ENCODE measurements at places on chromosomes 12 and 14.
A peak's percentile ranks its signal among the peaks of the same experiment; 100 is the strongest.

- DNase-seq, result no peak
Observed at GRCh38 chr14:50263321-50263720, 31.9 kb upstream of the SOS2 start.

DNA sequence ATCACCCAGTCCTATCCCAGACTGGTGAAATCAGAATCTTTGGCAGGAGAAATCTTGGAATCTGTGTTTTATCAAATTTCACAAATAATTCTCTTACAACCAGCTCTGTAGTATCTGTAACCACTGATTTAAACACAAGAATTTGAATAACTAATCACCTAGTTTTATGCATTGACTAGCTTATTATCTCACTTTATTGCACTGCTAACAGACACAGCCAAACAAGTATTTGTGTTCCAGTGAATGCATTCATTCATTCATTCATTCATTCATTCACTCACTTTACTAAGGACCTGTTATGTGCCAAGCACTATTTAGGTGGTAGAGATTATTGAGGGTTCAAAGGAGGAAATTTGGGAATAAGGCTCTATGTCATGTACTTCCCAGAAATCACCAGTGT, 16.2 kb downstream of the LRRC74A start:
- no peak for DNase-seq

- no peak for DNase-seq
Observed at GRCh38 chr12:101838628-101839323, 8.0 kb upstream of the GNPTAB start.

- DNase-seq, result no peak
Observed at GRCh38 chr14:100188392-100189030, 29.1 kb upstream of the DEGS2 start.

- DNase-seq, result peak; percentile 21
Observed at GRCh38 chr14:32078858-32079216, 1.7 kb downstream of the ARHGAP5 start.

GRCh38 chr14:65134651-65135579, 32.6 kb upstream of the MAX start:
- no peak for DNase-seq

- DNase-seq, result no peak
Observed at GRCh38 chr12:67638694-67639093, 9.9 kb upstream of the DYRK2 start.

GRCh38 chr14:103259801-103260628, 74.0 kb upstream of the EIF5 start:
- DNase-seq, result no peak

DNA sequence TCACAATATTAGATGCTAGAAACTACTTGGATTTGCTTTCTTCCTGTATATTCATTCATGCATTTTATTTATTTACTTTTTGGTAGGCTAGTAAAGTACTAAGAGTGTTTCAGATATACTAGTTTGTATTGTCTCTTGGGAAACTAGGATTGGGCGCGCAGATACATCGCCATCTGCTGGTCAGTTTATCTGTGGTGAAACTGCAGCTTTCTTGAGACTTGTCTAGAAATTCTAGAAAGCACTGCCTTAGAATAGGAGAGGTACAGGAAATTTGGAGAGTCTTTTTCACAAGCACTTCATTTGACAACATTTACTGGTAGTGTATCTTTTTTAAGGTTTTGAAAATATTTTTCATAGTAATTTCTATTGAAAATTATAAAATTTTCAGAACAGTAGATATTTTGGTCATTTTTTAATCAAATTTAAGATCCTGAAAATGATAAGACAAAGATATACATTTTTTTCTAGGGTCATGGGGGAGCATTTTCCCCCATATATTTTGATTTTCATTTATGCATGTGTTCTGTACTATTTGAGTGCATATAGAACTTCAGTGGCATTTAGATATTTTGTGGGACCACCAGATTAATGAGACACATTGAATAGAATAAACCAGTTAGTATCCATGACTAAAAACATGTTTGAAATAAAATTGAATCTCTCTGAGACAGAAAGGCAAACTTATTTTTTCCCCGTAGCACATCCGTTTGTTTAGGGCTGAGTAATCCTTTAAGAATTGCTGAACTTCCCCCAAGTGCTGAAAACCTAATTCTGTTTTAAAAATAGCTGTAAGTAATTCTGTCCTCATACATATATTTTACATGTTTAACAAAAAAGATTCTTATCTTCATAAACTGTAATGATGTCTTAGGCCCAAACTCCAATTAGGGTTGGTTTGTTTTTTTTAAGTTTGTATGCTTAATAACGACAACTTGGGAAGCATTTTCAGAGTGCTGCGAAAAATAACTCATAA, 44.5 kb downstream of the SLC38A6 start:
- peak; percentile 18 for DNase-seq

DNA sequence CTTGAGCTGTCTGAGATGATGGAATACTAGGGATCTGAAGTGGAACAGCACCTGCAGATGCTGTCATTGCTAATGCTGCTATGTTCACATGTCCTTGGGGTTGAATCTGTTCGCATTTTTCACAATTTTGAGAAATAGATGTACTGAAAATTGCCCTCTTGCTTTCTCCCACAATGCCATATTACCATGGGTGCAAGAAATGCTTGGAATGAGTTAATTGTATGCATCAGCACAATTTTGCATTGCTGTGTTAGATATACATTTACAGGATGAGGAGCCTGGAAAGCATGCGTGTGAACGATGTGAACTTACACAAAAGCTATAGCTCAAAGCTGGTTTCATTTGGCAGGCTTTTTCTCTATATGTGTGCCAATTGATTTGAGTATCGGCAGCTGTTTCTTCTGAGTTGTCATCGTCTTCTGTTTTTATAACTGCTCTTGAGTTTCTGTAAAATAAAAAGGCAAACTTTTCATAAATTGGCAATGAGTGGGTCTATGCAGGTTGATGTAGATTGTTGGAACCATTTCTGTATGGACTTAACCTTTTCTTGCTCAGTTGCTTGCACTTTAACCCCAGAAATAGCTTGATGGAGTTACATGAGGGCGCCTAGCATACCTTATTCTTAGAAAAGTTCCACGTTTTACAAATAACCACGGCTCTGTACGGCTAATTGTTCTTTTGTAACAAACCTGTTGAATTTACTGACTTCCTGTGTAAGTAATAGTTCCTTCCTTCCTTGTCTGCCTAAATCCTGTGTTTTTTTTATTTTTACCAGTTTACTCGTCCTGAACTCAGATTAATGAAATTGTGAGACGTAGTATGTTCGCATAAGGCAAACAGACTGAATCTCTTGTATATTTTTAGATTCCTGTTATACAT, 105.9 kb downstream of the FGD4 start:
- DNase-seq, result no peak

GRCh38 chr14:24892497-24893051, 157.4 kb downstream of the STXBP6 start:
- no peak for DNase-seq

- no peak for DNase-seq
Observed at GRCh38 chr14:61528591-61529021, 166.7 kb upstream of the HIF1A start.

DNA sequence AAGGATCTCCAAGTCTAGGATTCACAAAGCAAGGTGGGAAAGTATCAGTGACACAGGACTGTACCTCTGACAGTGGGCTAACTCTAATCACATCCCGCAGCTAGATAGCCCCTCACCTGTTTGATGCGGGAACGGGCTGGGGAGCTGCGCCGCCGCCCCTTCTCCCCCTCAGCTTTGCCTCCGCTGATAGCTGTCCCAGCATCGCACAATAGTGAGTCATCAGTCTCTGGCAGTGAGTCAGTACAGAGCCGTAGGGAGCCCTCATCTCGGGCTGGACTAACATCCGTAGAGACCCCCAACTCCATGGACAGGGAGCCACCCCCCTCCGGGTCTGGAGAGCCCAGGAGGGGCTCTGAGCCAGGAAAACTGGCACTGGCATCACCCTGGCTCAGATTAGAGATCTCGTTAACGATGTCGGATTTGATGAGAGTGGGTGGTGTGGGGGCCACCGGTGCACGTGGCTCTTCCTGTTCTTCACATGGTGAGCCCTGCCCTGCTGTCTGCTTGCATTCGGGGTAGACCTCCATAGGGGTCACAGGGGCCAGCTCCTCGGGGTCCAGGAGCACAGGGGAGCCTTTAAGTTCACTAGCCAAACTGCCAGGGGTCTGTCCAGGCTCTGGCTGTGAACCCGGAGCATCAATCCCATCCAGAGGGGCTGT, 10.9 kb downstream of the KMT2D start:
- DNase-seq, result no peak

DNA sequence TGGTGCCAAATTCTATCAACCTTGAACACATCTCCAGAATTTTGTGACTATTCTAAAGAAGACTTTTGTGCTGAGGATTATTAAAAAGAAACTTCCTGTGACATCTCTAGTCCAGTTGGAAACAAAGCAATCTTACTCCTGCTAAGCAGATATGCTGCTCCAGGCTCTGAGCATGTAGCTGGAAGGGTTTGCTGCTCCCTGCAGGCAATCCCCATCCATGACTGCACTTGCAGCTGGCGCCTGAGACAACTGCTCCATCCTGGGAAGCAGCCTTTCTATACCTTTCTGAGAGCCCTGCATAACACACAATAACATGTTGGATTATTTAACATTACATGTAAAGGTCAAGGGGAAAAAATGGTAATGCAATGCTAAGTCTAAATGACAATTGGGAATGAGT, 105.1 kb downstream of the NDUFA12 start:
- no peak for DNase-seq

GRCh38 chr14:59583755-59584154, 7.1 kb upstream of the CCDC175 start:
- DNase-seq, result no peak

DNA sequence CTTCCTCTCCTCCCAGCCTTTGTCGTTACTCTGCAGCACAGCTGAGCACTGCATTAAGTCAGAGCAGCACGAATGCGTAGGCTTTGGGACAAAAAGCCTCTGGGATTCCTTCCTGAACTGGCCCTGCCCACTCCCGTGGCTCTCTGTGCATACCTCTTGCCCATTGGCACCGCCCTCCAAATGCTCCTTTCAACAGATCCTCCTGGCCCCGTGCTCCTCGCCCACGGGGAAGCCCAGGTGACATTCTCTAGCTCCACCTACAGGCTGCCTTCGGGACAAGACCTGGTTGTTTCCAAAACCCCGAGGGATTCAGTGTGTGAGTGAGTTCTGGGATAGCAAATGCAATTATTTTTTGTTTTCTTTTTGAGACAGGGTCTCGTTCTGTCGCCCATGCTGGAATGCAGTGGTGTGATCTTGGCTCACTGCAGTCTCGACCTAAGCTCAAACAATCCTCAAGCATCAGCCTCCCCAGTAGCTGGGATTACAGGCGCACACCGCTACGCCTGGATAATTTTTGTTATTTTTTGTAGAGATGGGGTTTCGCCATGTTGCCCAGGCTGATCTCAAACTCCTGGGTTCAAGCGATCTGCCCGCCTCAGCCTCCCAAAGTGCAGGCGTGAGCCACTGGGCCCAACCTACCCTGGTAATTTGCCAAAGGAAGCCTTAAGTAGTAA, 17.9 kb upstream of the TDRD9 start:
- no peak for DNase-seq

- no peak for DNase-seq
Observed at GRCh38 chr12:14803830-14804160, 325 bp downstream of the C12orf60 start.

DNA sequence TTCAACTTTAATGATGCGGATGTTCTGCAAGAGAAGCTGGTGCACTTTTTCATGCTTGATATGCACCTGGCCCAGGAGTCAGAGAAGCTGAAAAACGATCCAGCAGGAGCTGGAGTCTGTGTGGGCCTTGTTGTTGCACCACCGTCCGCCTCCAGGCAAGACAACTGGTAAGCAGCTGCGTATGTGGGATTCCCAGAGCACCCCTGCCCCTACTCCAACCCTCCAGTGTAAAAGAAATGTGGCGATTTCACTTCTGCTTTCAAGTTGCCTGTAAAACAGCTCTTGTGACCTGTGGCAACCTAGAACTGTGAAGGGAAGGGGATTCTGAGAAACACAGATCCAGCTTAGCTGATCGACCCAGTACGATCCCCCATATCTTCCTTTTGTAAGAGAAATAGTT, 154.1 kb upstream of the PELI2 start:
- DNase-seq, result no peak
